ENCODE measurements at places on chromosomes 5 and 9.

- no peak for DNase-seq
These were observed 5.0 kb downstream of the HAND1 start for GRCh38 chr5:154472871-154473580.

GRCh38 chr9:126758916-126759585, 45.8 kb upstream of the ZBTB43 start:
- DNase-seq, result no peak

GRCh38 chr5:173853370-173854131, 34.6 kb upstream of the CPEB4 start:
- no peak for DNase-seq

GRCh38 chr9:131397100-131397790, 3.4 kb downstream of the PRRC2B start:
- no peak for DNase-seq

- no peak for DNase-seq
These were observed 28.8 kb downstream of the RAB14 start for GRCh38 chr9:121172726-121173487.

DNA sequence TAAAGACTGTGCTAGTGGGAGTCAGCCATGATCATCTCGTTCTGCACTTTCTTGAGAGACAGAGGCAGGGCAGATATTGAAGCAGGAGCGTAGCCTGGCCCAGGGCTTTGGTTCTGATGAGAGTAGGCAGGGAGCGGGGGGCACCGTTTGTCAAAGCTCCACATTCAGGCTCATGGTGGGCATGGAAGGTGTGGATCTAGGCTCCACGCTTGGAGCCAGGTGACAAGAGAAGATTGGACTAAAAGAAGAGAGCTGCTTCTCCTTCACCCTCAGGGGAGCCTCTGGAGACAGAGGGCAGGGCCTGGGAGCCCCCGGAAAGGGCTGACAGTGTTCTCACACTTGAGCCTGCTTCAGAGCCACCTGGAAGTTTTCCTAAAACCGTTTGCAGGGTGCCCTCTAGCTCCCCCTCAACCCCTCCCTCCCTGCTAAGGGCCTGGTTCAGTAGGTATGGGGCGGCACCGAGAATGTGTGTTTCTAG, 24.7 kb upstream of the FCN2 start:
- no peak for DNase-seq

GRCh38 chr9:98795970-98796363, 388 bp downstream of the ANKS6 start:
- no peak for DNase-seq

GRCh38 chr5:126106029-126106428, 317.2 kb upstream of the GRAMD2B start:
- DNase-seq, result no peak

- no peak for DNase-seq
These were observed 149.6 kb downstream of the TTLL11 start for GRCh38 chr9:121943463-121943862.

DNA sequence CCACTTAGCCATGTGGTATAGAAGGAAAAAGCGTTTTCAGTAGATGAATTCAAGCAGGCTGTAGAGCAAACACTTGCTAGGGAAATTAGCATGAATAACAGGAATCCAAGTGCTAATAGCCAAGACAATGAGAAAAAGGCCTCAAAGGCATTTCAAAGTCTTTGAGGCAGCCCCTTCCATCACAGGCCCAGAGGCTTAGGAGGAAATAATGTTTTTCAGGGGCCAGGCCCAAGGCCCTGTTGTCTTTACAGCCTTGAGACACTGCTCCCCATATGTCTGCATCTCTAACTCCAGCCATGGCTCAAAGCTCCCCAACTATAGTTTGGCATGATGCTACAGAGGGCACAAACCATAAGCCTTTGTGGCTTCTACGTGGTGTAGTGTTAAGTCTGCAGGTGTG, 563.5 kb downstream of the TAF11L14 start:
- DNase-seq, result no peak

DNA sequence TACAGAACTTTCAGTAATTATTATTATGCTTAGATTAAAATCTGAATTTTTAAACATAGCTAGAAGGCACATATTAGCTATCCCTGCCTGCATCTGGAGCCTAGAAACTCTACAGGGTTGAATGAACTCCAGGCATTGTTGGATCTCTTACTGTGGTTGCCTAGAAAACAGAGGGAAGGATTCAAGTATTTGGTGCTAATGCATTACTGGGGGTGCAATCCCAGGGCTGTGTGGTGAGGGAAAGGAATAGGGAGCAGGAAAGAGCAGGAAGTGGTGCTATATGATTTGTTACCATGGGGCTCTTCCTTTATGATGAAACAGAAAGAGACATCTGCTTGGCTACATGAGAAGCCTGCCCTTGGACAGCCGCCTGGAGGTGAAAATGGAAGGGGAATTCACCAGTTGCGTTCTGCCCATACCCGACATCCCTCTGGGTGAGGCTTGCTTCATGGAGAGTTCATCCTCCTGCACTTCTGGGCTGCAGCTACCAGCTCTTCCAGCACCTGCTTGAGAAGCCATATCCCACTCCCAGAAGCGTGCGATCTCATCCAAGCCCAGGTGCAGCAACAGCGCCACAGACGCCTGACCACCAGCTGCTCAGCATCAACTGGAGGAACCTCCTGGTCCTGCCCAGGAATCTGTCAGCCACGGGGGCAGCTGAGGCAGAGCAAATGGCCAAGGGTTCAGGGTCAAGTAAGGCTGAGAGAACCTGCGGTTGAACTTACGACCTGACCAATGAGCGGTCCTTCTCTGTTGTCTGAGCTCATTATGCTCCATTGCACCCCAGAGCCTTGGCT, 362.8 kb downstream of the SEMA5A start:
- DNase-seq, result no peak

GRCh38 chr5:172584638-172585037, 56.4 kb upstream of the NEURL1B start:
- DNase-seq, result no peak

DNA sequence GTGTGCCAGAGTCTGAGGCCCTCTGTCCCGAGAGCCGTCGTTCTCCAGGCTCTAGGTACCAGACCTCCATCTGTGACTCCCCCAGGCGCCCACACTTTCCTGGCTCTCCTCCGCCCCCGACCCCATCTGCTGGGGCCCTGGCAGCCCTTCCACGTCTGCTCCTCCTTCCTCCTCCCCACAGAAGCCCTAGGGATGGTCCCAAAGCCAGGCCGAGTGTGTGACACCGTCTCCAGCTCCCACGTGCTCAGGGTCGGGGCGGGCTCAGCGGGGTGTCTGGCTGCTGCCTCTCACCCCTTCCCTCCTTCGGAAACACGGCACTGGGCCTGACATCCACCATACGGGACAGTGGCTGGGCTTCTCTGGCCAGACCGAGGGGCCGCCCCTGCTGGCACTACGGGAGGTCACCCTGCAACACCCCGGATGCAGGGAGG, 20.5 kb upstream of the SLC6A19 start:
- no peak for DNase-seq

GRCh38 chr9:4738866-4739586, 2.0 kb downstream of the AK3 start:
- no peak for DNase-seq

GRCh38 chr5:135999406-136000139, 29.2 kb upstream of the TGFBI start:
- peak; percentile 92 for DNase-seq

DNA sequence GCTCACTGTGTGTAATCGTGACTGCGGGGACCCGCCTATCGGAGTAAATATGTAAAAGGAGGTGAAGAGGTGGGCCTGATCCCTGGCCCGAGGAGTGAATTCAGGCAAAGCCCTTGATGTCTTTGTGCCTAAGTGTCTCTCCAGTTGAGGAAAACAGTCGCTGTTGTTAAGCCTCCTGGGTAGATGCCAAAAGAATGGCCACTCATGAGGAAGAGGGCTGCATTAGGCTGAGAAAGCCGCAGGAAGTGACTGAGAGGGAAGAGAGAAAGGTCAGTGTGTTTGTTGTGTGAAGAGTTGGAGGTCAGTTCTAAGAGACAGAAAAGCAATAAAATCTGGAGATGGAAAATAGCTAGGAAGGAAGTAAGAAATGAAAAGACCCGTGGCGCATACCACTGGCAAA, 35.8 kb upstream of the PIP5K1B start:
- no peak for DNase-seq

GRCh38 chr9:131144201-131144600, 18.8 kb downstream of the NUP214 start:
- no peak for DNase-seq

- no peak for DNase-seq
These were observed 21.5 kb upstream of the RNF20 start for GRCh38 chr9:101512116-101512515.

DNA sequence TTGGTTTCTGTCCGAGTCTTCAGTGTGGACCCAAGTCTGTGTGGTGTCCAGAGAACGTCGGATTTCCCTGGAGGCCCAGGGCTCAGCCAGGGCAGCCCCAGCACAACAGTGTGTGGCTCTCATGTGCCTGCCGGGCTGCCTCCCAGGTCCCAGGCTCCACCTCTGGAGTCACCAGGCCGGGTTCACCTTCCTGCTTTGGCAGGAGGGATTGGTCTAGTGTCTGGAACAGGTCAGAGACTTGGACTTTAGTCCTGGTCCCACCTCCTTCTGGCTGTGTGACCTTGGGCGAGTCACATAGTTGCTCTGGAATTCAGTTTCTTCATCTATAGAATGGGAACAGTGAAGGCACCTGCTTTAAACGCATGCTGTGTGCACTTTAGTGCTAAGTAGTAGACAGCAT, 3.2 kb downstream of the DOLPP1 start:
- no peak for DNase-seq

GRCh38 chr9:115849679-115850412, 303.7 kb upstream of the PAPPA start:
- DNase-seq, result no peak

DNA sequence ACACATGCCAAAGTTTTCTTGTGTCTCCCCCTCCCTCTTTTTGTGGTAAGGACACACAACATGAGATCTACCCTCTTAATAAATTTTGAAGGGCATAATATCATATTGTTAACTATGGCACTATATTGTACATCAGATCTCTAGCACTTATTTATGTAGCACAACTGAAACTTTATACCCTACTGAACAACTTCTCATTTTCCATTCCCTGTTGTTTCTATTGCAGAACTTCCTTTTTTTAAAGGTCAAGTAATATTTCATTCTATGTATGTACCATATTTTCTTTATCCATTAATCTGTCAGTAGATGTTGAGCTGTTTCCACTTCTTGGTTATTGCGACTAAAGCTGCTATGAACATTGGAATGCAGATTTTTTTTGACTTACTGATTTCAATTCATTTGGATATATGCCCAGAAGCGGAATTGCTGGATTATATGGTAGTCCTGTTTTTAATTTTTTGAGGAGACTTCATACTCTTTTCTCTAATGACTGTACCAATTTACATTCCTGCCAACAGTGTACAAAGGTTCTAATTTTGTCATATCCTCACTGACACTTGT, 305.3 kb downstream of the PRR16 start:
- no peak for DNase-seq

DNA sequence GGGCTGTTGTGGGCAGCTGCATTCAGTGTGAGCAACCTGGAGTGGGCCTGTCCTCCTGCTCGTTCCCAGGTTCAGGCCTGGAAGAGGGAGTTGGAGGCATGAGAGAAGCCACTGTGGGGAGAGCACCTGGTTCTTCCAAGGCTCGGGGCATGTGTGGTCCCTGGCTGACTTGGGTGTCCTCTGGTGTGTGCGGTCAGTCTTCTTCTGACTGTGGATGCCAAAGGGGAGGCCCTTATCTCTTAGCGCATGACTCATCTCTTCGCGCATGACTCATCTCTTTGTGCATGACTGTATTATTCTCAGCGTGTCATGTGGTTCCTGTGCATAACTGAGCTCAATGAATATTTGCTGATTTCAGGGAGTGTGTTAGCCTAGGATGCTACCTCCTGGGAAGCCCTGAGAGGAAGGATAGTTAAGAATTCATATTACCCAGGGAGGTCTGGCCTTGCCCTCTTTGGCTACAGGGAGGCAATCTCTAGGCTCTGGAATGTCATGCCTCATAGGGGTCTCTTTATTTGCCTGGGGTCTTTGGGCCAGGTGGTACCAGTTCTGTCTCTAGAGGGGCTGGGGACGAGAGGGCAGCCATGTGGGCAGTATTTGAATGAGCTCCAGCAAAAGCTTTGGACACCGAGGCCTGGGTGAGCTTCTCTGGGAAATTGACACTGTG, 188.7 kb downstream of the HSPA4 start:
- peak; percentile 96 for DNase-seq

- no peak for DNase-seq
These were observed 27.7 kb upstream of the GAS1 start for GRCh38 chr9:86975036-86975435.

DNA sequence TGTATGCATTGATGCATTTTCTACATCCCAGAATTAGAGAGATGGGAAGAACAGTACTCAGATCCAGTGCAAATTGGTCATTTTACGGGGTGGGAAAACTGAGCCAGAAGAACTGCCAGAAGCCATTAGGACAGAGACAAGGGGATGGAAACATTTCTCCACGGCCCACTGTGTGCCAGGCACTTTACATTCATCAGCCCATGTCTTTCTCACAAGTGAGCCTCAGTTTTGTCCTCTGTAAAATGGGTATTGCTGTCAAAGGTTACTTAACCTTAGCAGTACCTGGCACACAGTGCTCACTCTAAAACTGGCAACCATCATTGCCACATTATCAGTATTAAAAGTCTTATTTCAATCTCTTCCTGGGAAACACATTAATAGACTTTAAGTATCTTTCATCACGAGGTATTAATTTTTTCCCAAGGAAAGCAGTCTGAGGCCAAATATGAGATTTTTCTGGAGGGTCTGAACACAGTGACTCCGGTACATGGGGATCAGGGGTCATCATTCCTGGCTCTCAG, 5.2 kb downstream of the DUSP1 start:
- DNase-seq, result no peak

- DNase-seq, result no peak
These were observed 90.3 kb downstream of the ANKRD55 start for GRCh38 chr5:56142614-56143372.

DNA sequence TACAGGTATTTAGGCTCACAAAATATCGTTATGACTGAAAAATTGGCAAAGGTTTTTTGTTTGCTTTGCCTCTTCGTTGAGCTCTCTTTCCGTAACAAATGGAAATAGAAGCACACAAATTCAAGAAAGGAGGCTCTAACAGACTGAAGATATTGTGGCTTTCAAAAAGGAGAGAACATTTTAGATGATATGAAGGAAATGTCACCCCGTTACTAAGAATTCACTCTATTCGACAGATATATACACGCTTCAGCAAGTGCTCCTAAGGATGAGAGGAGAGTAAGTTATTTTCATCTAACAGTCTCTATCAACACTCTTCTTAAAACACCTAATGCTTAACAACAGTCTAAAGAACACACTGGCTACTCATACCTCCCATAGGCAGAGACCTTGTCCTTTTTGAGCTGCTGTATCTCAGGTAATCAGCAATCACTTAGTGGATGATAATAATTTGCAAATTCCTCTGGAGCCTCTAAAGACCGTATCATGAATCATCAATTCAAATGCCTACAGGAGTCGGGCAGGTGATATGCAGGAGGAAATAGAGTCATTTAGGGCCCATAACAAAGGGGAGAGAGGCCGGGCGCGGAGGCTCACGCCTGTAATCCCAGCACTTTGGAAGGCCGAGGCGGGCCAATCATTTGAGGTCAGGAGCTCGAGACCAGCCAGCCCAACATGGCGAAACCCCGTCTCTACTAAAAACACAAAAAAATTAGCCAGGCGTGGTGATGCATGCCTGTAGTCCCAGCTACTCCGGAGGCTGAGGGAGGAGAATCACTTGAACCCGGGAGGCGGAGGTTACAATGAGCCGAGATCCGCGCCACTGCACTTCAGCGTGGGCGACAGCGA, 1.4 kb upstream of the HSDL2 start:
- no peak for DNase-seq

Data from HFF-Myc (cell line).